SHP77 treated with DMSO at 0.1 percent for 48 hours (cell line): ENCODE measurements at places on chromosomes 1 and 21.

GRCh38 chr21:42571391-42572150 lies 57.9 kb downstream of the SLC37A1 start:
- no peak for DNase-seq

GRCh38 chr1:83967336-83967735 lies 31.6 kb downstream of the TTLL7 start:
- no peak for DNase-seq

DNA sequence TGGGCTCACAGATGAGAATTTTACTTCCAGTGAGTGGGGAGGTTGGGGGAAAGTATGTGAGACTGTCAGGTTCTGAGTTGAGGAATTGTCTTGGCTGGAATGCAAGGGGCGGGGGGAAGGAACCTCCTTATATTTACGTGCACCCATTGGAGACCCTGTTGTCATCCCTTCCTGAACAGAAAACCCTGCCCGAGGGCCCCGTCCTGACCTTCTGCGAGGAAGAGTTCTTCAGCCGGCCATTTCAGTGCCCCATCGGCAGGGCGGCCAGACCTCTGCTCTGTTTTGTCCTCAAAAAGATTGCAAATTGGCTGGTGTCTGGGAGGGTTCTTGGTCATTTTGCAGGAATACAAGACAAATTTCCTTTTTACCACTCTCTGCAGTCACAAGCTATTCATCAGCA lies 7.1 kb downstream of the KIF26B start:
- DNase-seq: no peak

GRCh38 chr1:7298145-7298544 lies 473.0 kb upstream of the VAMP3 start:
- DNase-seq: no peak

- DNase-seq: no peak
These were observed 68.5 kb downstream of the GPR88 start for GRCh38 chr1:100606438-100606837.

GRCh38 chr21:34936371-34936789 lies 112.7 kb downstream of the RUNX1 start:
- DNase-seq: no peak

DNA sequence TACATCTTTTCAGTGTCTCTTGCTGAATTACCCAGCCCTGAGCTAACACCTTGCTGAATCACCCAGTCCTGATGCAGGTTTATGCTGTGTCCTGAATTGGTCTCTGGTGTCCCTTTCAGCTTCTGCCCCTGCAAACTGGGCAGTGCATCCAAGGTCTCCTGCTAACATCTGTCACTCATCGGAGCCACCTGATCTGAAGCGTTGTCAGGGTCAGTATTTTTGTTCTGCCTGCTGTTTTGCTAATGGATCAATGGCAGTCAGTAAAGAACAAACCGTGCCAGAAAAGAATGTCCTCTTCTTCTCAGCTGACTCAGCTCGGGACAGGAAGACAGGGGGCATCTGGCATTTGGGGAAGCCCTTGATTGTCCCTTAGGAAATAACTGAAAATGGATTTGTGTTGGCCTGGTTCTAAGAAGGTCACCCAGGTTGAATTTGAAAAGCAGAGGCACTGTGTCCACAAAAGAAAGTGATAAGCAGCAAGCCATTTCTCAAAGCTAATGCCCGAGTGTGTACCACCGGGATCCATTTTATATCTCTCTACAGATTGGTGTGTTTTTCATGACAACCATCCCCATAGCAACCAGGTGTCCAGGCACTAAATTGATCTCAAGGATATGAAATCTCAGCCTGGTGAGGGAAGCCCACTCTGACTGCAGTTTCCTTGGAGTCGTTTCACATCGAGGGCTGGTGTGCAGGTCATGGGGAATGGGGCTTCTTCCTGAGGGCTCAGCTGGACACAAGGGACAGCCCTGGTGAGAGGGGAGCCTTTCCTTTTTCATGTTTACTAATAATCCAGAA lies 109.7 kb upstream of the IRF2BP2 start:
- no peak for DNase-seq

- DNase-seq: no peak
These were observed 86.7 kb upstream of the L1TD1 start for GRCh38 chr1:62107923-62108322.

- no peak for DNase-seq
These were observed 3.1 kb downstream of the CSF3R start for GRCh38 chr1:36479505-36480051.

- peak; percentile 87 for DNase-seq
These were observed 15.8 kb upstream of the S100A11 start for GRCh38 chr1:152052606-152053005.

DNA sequence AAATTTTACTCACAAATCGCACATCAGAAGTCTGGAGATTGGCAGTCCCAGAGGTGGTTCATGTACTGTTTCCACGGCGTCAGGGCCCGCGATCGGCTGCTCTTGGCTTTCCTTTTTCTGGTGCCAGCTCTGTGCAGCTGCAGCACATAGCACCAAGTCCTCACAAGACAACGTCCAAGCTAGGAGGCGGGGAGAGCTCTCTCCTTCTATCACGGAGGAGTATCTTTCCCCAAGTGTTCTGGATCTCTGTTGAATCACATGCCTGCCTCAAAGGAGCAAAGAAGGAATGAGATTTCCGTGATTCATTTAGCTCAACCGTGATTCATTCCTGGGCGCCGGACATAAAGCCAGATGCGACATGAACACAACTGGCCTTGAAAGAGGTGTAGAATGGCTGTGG lies 25.5 kb downstream of the MT1HL1 start:
- no peak for DNase-seq
